Forelimb muscle (tissue), 1 donor: ENCODE measurements at places on chromosomes 3 and 15.

- DNase-seq = no peak
Measured at GRCh38 chr15:83652626-83653204, 1.2 kb upstream of the ADAMTSL3 start.

DNA sequence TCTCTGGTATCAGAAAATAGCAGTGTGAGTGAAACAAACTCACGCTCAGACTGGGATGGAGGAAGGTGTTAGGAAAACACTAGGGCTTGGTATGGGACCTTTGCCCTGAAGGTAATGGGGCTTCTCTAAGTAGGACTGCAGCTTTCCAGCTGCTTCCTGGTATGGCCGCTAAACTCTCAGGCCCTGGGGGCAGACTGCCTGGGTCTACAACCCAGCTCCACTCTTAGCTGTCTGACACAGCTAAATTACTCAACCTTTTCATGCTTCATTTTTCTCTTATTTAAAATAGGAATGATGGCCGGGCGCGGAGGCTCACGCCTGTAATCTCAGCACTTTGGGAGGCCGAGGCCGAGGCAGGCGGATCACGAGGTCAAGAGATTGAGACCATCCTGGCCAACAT, 5.2 kb upstream of the YEATS2 start:
- DNase-seq = no peak

DNA sequence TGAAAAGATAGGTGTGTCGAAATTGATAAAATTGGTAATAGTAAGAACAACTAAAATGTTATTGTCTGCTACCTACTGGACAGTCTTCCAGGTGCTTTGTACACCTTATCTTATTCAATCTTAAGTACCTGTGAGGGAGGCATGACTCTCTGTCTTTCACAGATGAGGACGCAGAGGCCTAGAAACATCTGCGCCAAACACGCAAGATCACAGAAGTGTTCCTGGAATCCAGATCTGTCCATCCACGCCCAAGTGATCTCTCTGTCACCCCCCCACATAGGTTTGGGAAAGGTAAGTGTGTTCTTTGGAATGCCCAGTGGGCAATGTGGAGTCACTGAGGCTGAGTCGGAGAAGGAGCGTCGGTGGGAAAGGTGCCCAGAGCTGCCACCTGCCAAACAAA, 34.4 kb upstream of the PTPRG start:
- no peak for DNase-seq

GRCh38 chr3:156382458-156383346, 172.2 kb downstream of the SSR3 start:
- no peak for DNase-seq

- DNase-seq = no peak
Measured at GRCh38 chr3:188925376-188925775, 246.4 kb upstream of the TPRG1 start.

GRCh38 chr15:39075311-39075710, 505.6 kb upstream of the THBS1 start:
- DNase-seq = no peak

DNA sequence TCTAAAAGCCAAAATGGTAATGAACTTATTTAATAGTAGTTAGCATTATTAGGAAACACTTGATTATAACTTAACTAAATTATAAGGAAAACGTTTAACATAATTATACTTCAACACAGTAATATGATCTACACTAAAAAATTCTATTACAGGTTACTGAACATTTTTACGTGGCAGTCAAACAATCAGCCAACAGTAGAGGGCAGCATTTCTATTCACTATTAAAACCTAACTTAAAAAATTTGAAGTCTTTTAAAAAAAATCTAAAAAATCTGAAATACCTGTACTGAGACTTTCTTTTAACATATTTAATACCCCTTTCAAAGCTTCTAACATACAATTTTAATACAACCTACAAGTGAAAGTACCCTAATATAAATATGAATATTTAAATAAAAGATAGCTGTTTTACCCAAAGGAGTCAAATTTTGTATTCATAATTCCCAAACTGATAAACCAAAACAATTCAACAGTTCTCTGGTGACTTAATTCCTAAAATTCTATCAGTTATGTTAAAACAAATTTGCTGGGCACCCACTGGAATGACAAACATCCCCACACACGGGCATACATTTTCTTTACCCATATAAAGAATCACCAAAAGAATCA, 41.5 kb downstream of the DLG1 start:
- peak; percentile 28 for DNase-seq

DNA sequence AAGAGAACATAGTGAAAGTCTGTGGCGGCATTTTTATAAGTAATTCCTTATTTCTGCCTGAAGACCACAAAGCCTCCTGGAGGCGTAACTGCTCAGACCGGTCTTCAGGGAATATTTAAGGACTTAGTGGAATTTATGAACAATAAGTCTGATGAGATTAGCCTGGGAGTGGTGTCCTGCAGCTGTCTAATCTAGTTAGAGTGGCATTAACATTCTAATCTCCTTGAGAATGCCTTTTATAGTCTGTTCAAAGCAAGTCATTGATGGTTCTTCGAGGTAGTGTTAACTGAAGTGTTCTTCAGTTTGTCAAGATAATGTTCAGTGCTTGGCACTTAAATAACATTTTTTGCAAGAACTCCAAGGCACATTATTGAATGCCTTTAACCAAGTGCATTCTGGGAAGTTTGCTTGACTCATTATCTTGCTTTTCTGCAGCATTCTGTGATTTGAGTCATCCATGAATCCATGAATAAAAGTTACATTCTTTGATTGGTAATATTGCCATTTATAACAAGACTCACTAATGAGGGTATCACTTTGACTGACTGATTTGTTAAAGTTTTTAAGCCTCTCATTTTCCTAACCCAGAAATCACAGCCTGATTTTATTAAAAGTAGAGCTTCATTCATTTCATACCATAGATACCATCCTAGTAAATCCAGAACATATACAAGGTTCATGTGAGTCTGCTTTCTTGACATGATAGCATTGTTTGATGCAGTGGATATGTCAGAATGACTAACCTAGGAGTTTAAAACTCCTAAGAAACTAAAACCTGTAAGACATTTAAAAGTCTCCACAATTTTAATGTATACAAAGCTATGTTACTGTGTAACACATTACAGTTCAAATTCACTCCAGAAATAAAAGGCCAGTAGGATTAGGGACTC, 12.5 kb downstream of the RBM5 start:
- no peak for DNase-seq

- DNase-seq = no peak
Measured at GRCh38 chr3:152638707-152639450, 196.1 kb upstream of the P2RY1 start.

- no peak for DNase-seq
Measured at GRCh38 chr15:55357774-55358173, 38.8 kb downstream of the PIGB start.

DNA sequence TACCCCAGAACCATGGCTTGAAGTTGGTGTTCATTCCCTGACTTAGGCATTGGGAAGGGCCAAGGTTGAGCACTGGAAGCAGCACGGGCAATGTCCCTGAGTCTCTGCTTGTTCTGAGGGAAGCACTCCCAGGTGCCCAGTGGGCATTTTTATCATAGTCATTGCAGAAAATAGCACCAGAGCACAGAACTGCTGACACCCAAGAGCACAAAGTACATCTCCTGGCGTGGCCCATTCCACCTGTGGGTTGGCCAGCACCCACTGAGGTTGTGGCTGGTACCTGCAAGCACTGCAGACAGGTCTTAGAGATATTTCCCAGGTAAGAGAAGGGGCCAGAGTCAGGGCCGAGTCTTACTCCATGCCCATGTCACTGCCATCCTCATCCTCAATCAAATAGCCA, 28.5 kb upstream of the GCNT3 start:
- DNase-seq = no peak
